ENCODE measurements at places on chromosomes 3 and 15.

DNA sequence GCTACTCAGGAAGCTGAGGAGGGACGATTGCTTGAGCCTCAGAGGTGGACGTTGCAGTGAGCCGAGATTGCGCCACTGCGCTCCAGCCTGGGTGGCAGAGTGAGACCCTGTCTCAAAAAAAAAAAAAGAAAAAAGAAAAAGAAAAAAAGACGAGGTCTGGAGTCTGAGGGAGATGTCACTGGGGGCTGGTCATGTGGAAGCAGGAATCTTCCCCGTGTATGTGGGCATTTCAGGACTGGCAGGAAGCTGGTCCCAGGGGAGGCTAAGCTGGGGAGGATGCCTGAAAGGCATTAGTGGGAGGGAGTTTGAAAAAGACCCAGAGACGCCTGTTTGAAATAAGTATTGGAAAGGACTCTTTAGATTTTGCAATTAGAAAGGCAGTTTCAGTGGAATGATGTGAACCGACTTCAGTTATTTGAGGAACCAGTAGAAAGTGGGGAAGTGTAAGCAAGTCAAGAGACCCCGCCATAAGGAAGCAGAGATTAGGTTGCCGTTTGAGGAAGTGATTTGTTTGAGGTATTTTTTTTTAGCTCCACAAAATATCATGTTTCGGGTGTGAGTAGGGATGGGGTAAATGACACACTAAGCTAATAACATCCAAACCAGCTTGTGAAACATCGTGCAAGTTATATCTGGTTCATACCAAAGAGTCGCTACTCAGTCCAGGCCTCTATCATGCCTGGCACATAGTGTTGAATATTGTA, 55.5 kb downstream of the ST6GAL1 start:
- DNase-seq: no peak

DNA sequence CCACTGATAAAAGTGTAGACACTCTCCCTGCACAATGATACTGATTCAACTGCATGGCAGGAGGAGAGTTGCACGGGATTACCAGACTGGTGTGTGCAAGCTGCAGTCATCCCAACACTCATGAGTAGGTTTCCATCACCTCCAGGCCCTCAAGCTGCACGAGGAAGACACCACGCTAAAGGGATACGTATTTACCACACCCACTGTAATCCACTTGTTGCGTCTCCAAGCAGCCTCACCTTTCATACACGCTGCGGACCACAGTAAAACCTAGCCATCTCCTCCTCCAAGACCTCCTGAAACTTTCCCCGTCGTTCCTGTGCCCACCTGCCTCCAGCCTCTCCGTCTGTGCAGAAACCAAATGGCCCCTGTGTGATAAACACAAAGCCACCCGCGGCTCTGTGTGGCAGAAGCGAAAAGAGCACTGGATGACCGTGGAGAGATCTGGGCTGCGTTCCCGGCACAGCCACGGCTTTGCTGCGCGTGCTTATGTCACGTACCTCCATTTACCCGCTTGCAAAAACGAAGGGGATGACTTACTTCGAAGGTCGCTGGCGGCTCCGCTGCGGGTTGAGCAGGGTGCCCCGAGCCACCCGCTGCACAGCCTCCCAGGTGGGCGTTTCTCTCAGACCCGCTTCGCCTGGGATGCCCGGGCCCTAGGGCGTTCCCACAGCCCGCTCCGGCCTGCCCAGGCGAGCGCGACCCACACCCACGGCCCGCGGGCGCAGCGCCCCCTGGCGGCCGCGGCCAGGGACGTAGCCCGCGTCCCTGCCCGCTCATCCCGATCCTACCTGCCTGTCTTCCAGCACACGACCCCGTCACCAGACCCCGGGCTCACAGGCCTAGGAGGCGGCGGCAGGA, 643 bp downstream of the ABCC5 start:
- peak; percentile 22 for DNase-seq

DNA sequence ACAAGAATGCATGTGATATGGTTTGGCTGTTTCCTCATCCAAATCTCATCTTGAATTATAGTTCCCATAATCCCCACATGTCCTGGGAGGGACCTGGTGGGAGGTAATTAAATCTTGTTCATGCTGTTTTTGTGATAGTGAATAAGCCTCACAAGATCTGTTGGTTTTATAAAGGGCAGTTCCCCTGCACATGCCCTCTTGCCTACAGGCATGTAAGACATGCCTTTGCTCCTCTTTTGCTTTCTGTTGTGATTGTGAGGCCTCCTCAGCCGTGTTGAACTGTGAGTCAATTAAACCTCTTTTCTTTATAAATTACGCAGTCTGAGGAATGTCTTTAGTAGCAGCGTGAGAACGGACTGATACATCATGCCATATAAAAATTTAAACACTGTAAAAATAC, 1537.0 kb downstream of the OTOL1 start:
- DNase-seq: no peak

DNA sequence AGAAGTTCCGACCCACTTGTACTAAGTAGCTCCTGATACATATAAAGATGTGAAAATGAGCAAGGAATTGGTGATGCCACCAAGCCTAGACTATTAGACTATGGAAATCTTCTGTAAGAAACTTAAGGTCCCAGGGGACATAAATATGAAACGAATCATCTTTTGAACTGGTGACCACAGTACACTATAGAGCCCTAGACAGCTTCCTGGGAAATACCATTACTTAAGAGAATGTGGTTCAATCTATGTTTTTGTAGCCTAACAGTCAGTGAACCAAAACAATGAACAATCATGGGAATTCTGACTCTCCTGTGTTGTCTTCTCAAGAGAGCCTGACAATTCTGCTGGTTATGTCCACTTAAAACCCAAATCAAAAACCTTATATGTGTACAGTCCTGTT, 191.6 kb downstream of the GREM1 start:
- DNase-seq: no peak

GRCh38 chr3:177905173-177906125, 630.8 kb upstream of the KCNMB2 start:
- DNase-seq: no peak

- no peak for DNase-seq
Observed at GRCh38 chr15:92112180-92112579, 258.7 kb downstream of the SLCO3A1 start.

GRCh38 chr3:78178740-78179363, 1139.0 kb downstream of the ROBO2 start:
- no peak for DNase-seq

- no peak for DNase-seq
Observed at GRCh38 chr3:44000586-44000985, 241.1 kb upstream of the TOPAZ1 start.

DNA sequence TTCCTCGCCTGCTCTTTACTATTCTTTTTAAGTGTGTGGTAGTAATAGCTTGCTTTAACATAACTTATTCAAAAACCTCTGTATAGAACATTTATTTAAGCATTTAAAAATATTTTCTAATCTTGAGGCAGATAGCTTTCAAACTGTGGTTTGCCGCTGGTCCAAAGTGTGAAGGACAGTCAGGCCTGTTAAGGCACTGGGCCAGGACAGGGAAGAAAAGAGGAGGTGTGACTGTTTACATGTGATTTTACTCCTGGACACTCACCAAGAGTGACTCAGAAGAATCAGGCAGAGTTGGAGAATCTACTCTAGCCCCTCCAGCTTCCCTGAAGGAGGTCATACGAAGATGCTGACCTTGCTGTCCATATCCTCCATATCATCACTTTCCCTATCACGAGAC, 44.7 kb downstream of the CEP152 start:
- DNase-seq: no peak

DNA sequence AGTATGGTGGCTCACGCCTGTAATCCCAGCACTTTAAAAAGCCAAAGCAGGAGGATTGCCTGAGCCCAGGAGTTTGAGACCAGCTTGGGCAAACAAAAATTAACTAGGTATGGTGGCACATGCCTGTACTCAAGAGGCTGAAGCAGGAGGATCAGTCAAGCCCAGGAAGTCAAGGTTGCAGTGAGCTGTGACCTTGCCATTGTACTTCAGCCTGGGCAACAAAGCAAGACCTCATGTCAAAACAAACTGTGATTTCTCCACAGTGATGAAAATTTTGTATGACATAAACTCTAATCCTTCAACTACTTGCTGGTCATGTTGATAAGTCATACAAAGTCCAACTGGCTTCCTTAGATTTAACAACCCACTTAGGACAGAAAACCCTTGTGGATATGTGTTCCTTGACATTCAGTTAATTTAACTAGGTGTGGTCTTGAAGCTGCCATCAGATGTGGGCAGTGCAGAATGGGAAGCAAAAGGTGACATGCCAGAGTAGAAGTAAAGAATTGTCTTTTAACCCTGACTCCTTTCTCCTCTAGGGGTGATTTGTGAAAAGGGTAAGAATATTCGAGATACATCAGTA, 263.3 kb downstream of the PTPRG start:
- DNase-seq: no peak

DNA sequence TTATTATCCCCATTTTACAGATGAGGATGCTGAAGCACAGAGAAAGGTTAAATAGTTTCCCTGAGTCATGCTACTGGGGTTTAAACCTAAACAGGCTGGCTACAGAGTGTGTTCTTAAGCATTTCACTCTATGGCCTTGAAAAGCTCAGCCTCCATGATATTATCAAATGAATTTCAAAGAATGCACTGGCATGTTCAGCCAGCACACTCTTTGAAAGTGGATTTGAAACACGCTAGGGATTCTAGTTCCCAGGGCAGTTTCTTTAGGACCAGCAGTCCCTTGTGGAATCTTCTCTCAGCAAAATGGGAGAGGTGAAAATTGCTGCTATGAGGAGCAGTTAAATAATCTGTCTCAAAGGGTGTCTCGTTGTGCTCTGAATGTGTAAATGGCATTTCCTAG, 213.3 kb downstream of the EPHB1 start:
- no peak for DNase-seq

- no peak for DNase-seq
Observed at GRCh38 chr3:1216856-1217255, 124.0 kb downstream of the CNTN6 start.

DNA sequence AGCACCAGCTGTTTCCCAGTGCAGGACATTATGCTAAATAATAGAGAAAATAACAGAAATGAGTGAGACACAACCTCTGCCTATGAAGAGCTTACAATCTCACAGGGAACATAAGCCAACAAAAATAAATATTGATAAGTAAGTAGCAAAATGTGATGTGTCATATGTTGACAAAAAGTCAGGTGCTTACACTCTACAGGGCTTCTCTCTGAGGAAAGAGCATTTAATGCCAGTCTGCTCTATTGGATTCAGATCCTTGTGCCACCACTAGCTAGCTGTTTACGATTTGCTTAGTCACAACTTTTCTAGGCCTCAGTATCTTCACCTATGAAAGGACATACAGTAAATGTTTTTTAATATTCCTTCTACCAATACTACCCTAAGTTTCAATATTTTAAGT, 500.9 kb upstream of the NAALADL2 start:
- no peak for DNase-seq

- no peak for DNase-seq
Observed at GRCh38 chr3:170622369-170623159, 36.7 kb upstream of the SLC7A14 start.

- DNase-seq: no peak
Observed at GRCh38 chr3:38468765-38469164, 15.1 kb downstream of the ACVR2B start.

GRCh38 chr15:50051811-50052419, 67.1 kb downstream of the ATP8B4 start:
- no peak for DNase-seq

GRCh38 chr3:38579551-38580449, 69.7 kb downstream of the SCN5A start:
- no peak for DNase-seq

DNA sequence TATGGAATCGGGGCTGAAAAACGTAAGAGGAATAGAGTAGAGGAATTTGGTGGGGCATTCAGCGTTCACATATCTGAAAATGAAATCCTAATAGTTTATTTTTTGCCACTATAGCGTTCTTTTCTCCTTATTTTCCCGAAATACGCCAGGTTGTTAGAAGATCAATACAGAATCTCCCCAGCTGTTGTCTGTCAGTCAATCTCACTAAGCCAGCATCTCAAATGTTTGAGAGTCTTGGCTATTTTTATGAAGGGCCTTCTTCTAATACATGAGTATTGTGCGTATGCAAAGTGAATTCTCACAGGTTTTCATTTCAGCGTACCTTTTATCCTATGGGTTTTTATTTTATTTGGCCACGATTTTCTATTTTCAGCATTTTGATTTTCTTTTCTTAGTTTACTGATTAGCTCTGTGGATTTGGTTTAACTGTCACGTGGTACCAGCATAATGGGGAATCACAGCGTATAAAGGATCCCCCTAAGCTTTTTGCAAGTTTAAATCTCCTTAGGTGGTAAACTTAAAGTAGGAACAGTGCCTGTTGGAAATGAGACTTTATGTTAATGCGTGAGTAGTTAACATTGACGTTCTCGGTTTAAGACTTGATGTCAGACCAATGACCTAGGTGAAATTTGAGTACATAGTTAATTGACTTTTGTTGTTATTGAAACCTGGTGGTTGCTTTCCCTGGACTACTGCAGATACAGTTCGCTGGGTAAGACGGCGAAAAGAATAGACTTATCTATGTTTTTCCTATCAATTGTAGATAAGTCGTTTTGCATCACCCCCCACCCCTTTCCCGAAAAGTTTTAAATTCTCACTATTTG, 1.3 kb downstream of the FXR1 start:
- DNase-seq: no peak

GRCh38 chr3:117728226-117728625, 1018.6 kb downstream of the TUSC7 start:
- no peak for DNase-seq

DNA sequence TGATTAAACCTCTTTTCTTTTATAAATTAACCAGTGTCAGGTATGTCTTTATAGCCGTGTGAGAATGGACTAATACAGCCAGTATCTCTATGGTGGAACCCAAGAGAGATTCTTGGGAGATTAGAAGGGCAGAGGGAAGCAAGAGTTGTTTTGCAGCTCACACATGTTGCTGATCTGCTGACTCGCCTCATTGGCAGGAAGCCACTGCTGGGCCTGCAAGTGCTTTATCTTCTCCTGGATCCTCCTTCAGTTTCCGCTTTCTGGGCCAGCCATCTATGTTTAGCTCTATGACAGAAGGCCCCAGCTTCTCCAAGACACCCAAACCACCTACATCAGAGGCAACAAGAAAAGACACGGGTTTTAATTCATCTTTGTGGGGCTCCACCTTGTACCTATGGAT, 23.4 kb upstream of the GALNT15 start:
- DNase-seq: no peak

GRCh38 chr3:189232790-189233189, 61.0 kb downstream of the TPRG1 start:
- no peak for DNase-seq

DNA sequence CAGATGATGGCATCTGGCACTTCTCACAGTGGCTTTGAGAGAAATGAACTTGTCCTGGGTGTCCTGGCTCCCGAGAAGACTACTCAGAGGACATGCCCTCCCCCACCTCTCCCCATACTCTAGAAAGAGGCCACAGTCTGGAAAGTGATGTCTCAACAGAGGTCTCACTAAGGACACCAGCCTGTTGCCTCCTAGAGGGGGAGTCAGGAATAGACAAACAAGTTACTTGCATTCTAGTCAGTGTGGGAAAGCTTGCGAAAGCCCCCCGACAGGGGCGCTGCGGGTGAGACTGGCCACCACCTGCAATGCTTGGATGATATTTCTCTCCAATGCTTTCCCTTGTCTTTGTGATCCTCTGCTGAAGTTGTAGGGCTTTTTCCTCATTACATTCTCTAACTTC, 17.2 kb downstream of the B4GALT4 start:
- DNase-seq: no peak

All from activated T-helper 1 cell treated with Interleukin-2 at 50 U/mL for 16 hours (primary cell).